ENCODE measurements at places on chromosomes 7 and 10.

GRCh38 chr10:1679821-1680650, 57.3 kb downstream of the ADARB2 start:
- no peak for DNase-seq

- DNase-seq: no peak
Observed at GRCh38 chr10:31647861-31648260, 280.8 kb downstream of the ARHGAP12 start.

- DNase-seq: no peak
Observed at GRCh38 chr10:63421591-63421990, 44.2 kb downstream of the JMJD1C start.

DNA sequence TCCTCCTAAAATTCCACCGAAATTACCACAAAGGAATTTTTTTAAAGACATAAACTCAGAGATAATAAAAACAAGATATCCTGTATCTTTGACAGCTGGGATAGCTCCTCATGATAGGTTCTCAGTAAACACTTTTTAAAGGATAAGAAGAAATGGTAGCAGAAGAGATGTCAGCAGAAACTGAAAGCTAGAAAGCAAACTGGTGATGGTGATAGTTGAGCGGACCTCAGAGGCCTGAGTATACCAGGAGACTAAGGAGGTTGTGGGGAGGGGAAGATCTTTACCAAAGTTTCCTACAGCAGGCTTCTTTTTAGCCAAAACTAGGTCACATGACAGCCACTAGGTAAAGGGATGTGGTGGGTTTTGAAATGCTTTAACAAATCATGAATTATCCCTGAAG, 22.5 kb downstream of the PCGF5 start:
- DNase-seq: no peak

DNA sequence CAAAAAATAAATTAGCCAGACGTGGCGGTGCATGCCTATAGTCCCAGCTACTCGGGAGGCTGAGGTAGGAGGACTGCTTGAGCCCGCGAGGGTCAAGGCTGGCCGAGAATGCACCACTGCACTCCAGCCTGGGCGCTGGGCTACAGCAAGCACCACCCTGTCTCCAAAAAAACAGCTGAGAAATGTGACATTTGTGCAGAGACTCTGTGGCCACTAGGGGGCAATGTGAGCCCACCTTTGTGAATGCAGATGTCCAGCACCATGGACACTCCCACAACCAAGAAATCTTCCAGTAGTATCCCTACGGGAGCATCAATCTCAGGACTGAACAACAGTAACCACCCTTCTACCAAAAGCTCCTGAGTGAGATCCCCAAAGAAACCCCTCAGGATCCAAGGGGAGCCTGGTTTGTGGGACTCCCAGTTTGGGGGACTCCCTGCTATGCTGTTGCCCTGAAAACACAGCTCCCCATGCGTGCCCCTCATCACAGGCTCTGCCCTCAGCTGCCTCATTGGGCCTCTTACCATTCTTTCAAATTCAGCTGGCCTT, 6.2 kb upstream of the AHCYL2 start:
- DNase-seq: peak; percentile 51

DNA sequence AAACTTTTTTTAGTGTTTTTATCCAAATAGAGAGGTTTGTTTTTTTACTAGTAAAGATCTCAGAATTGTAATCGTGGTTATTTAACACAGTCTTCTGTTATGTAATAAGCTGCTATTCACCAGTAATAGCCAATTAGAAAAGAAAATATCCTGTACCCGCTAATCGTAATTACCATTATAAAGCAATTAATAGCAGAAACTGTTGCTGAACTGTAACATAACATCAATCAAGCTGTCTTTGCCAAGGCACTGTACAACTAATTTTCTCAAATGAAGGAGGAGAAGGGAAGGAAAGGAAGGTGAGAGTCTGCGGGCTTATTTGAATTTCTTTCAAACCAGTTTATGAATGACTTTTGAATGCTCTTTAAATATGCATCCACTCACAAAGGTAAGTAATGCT, 9.3 kb downstream of the ZNF277 start:
- no peak for DNase-seq

DNA sequence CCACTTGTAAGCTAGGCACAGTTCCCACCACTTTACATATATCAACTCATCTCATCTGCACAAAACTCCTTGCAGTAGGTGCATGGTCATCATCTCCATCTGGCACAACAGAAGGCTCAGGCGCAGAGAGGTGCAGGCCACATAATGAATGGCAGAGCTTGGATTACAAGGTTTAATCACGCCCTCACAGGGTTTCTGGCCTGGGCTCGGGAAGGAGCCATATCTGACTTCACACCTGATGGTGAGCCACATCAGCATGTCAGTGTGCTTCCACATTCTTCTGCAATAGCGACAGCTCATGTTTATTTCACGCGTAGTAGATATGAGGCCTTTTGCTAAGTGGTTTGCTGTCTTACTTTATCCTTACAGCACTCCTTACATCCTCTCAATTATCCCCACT, 650.2 kb downstream of the INHBA start:
- DNase-seq: no peak

GRCh38 chr7:99229234-99229633, 21.3 kb upstream of the KPNA7 start:
- DNase-seq: no peak

GRCh38 chr10:74118804-74119203, 31.8 kb downstream of the AP3M1 start:
- DNase-seq: no peak

DNA sequence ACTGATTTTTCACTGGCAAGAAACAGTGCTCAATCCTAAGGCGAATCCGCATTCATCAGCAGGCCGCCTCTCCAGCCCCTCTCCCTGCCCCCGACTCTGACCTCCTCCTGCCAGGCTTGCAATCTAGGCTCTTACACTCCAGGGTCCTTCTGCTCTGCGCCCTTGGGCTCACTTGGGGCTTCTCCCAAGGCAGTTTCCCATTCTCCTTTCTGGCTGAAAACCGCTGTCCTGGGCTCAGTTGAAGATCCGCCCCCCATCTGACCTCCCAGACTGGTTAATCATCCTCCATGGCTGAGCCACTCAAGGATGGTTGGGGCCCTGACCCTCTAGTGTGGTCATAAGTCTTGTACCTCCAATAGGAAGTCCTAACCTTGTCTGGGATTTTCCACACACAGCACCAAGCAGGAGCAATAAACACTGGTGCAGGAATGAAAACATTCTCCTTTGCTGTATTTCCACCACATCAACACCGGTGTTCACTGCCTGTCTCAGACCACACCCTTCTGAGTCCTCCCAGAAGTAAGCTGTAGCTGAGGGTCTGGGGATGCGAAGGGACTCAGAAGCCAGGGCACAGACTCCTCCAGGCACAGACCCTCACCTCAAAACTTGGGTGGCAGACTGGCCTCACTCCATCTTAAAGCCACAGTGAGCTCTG, 42.4 kb downstream of the TNS3 start:
- DNase-seq: no peak

- DNase-seq: no peak
Observed at GRCh38 chr7:17195576-17195975, 102.9 kb upstream of the AHR start.

GRCh38 chr7:154568346-154568745, 434.6 kb downstream of the PAXIP1 start:
- no peak for DNase-seq

- no peak for DNase-seq
Observed at GRCh38 chr7:123126171-123126570, 73.6 kb downstream of the SLC13A1 start.
